ENCODE measurements at places on chromosomes 7 and 10. TPM values are rescaled to one million over a fixed set of nuclear protein-coding genes. Genes with fewer than 3 reads are reported as not detected.

DLX5 gene
- 4.8 TPM for total RNA-seq

CLDN3 gene
- total RNA-seq, result not detected

SPDYE8 gene
- total RNA-seq, result not detected

AS3MT gene
- total RNA-seq, result 0.65 TPM

PNLIPRP2 gene
- total RNA-seq, result not detected
